ENCODE measurements at places on chromosomes 5 and 9.

- DNase-seq: no peak
Measured at GRCh38 chr5:162217037-162217436, 149.5 kb downstream of the GABRG2 start.

- DNase-seq: no peak
Measured at GRCh38 chr9:87236546-87236945, 261.1 kb upstream of the DAPK1 start.

DNA sequence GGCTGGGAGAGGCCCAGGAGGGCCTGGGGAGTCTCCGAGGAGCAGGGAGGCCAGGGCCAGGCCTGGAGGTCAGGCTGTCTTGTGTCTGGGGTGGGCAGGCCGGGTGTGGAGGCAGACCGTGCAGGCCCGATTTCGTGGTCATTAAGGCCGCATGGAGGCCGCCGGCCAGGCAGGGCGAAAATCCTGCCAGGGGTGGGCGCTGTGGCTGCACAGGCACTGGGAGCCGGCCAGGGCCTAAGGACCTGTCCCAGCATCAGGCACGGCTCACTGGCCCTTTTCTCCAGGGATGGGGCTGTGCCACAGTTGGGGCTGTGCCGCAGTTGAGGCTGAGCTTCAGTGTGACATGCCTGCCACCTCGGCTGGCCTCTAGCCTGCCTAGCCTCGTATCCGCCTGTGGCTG, 35.9 kb downstream of the ASS1 start:
- DNase-seq: no peak

DNA sequence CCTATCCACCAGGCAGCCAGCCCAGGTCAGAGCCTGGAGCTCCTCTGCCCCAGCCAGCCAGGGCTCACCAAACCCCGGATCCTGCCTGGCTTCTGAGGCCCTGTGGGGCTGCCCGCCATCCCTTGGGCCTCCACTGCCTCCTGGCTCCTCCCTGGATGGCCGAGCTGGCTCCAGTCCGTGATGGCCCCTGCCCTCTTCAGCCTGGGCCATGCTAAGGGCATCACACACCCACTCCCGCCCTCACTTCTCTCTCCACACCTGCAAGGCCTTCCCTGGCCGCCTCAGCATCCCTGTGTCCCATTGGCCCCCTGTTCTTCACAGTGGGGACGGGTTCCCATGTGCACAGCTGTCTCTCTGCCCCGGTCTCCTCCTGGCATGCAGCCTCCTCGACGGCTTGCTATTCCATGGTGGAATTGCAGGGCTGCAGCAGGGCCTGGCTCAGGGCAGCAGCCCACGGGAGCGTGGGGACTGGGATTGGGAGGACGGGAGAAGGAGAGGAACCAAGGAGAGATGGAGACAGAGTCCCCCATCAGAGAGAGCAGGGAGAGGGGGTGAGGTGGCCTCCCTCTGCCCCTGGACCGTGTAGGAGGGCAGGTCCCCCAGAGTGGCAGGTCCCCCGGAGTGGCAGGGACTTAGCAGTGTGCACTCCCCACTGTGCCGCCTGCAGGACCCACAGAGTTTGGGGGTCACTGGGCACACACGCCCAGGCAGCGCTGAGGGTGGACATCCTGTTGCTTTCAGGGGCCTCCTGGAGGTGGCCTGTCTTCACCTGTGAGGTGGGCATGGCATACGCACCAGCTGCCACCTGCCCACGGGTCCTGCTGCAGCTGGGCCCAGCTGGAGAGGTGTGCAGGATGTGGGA, 16.7 kb upstream of the RNU6ATAC start:
- DNase-seq: peak; percentile 39

DNA sequence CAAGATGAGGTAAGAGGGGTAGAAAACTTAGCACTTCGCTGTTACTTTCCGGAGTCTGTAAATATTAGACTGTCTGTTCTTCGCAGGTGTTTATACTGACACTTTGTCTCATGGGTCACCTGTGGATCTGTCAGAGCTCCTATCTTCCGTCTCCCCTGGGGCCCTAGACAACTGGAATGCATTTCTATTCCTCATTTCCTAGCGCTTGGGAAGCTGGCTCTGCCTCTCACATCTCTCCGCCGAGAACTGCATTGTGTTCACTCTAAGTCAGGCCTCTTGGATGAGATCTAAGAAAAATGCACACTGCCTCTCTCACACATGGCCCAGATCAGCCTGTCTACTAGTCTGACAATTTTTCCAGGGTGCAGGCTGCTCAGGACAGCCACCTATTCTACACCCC, 39.5 kb downstream of the PCA3 start:
- DNase-seq: no peak

GRCh38 chr9:127776195-127776923, 2.1 kb downstream of the SH2D3C start:
- DNase-seq: peak; percentile 70

DNA sequence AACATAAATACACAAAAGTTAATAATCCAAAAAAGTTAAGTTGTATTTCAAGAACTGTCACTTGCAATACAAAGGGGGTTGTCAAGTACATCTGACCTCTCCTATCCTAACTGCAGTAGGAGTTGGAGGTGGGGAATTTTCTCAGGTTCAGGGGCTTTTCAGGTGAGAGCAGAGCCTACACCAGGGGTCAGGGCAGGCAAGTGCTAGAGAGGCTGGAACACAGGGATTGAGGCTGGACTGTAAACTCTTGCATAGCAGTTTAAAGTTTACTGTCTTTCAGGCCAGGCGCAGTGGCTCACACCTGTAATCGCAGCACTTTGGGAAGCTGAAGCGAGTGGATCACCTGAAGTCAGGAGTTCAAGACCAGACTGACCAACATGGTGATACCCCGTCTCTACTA, 25.4 kb upstream of the RASGRF2 start:
- no peak for DNase-seq

DNA sequence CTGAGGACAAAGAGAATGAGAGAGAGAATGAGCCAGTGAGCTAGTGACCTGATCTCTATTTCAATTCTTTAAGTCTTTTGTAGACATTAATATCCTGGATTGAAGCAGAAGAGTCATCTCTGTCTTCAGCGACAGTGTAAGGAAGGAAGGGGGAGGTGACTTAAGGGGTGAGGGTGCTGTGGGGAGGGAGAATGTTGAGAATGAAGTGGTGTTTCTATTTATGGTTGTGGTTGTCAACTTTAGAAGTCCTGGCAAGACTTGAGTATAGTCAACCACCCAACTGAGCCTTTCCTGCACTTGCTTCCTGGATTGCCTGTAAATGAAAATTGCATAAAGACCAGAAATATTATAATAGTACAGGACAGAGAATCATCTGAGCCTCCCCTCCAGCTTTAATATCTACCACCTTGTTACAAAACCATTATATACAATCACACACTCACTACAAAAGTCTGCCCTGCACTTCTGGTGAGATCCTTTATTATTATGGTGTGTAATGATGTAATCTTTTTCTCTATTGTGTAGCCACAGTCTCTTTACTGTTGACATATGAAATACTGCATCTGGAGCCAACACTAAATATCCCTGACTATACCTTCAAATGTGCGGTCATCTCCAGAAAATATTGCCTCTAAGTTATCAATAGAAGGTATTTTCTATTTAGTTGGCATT, 91.7 kb downstream of the NTRK2 start:
- no peak for DNase-seq

DNA sequence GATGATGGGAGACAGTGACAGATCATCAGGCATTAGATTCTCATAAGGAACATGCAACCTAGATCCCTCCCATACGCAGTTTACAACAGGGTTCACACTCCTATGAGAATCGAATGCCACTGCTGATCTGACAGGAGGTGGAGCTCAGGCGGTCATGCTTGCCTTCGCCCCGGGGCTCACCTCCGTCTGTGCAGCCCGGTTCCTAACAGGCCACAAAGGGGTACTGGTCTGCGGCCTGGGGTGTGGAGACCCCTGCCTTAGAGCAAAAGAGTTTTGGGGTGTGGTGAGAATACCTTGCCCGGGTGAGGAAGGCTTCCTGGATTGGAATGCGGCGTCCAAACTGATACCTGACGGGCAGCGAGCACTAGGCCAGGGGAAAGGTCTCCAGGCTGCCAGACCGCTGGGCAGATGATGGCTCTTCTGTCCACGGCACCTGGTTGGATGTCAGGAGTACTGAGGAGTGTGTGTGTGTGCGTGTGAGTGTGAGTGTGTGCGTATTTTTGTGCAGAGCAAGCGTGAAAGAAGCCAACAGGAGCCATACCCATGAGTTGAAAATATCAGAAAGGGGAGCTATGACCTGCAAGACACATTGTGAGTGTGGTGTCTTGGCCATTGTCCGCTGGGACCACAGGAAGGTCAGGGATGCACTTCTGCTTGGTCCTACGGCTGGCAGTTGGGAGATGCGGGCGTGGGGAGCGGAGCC, 55.4 kb downstream of the ACER2 start:
- DNase-seq: no peak

DNA sequence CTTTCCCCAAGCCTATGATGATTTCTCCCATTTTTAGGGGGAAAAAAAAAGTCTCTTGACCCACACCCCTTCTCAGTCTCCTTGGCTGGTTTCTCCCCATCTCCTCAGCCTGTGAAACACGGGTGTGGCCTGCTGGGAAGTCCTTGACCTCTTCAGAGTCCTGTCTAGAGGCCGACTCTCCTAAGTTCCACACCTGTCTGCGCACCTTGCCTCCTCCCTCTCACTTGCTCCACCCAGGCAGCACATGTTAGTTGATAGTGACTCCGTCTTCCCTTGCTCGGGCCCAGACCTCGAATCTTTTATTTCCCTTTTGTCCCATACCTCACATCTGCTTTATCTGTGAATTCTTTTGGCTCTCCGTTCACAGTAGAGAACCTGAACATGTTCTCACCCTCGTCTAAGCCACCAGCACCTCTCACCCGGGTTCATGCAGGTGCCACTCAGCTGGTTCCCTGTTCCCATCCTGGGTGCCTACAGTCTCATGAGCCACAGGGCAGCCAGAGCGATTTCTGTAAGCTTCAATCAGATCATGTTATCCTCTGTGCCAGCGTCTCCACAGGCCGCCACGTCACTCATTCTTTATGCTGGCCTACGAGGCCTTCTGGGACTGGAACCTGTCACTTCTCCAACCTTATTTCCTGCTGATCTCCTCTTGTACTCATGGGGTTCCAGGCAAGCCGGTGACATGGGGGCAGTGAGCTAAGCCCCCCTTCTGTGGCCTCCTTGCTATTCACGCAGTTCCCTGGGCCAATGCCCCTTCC, 51.7 kb upstream of the LRRTM2 start:
- no peak for DNase-seq

GRCh38 chr5:147445917-147446316, 64.0 kb downstream of the DPYSL3 start:
- no peak for DNase-seq

- no peak for DNase-seq
Measured at GRCh38 chr9:127032256-127032655, 90.2 kb downstream of the ANGPTL2 start.

DNA sequence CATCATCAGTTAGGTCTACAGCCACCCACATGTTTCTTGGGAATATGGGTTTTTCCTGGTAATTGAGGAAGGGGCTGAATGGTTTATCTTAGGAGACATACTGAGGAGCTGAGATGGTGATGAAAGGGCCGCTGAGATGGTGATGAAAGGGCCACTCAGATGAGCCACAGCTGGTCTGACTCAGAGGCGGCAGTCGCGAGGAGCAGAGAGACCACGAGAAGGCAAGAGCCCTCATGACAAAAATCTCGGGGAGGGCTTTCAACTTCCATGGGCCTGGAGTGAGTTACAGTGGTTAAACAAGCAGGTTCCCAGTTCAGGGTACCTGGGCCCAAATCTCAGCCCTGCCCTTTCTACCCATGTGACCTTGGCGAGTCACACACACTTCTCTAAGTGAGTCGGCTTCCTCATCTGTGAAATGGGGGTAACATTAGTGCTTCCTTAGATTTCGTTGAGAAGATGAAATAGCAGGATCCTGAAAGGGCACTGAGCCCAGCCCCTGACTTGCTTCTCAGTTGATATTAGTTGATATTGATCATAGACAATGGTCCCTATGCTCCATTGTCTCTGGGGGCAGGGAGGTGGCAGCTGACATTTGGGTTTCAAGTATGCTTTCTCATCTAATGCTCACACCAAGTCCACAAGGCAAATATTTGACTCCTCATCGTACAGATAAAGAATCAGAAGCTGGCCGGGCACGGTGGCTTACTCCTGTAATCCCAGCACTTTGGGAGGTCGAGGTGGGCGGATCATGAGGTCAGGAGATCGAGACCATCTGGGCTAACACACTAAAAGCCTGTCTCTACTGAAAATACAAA, 169.5 kb downstream of the RGS3 start:
- no peak for DNase-seq

DNA sequence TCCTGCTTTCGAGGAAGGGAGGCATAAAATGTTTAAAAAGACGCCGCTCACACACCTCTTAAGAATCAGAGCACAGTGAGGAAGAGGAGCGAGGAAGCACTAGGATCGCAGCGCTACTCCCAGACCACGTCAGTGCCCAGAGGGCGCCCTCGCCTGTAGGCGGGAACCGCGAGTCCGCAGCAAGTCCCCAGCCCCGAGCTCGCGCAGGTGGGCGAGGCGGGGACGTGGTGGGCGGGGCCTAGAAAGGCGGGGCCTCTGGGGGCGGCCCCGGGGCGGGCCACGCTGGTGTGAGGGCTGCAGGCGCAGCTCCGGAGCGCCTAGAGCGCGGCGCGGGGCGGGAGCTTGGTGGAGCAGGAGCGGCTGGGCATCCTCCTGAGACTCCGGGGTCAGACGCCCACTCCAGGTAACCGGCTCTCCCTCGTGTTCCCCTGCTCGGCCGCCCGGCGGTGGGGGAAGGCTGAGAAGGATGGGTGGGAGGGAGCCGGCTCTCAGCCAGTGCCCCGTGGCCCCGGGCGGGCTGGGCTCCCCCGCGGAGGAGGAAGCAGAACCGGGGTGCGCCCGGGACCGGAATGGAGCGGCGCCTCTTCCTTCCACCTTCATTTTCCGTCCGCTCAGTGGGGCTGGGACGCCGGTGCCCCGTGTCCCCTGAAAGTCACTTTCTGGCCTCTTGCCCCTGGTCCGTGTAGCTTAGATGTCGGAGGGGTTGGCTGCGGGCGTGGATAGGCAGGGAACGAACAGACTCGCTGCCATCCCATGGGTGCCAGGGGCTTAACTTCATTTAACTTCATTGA, at the start of gene GCNT1:
TSS of gene GCNT1 (plus strand) at position 280 of the 791 bp plus-strand sequence. CDS start 43,200 bp downstream, outside the sequence.
- DNase-seq: peak; percentile 93

DNA sequence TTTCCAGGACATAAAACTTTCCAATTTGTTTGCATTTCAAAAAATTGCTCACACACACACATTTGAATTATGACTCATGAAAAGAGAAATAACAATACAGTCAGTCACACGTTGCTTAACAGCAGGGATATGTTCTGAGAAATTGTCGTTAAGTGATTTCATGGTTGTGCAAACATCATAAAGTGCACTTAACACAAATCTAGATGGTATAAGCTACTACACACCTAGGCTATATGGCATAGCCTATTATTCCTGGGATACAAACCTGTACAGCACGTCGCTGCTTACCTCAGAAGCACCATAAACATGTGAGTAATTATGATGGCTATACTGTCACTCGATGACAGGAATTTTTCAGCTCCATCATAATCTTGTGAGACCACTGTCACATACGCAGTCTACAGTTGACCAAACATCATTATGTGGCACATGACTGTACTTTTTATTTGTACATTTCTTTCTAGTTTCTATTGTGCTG, 378.2 kb downstream of the ACTL7B start:
- no peak for DNase-seq

GRCh38 chr5:10701567-10702039, 59.4 kb downstream of the DAP start:
- no peak for DNase-seq

- no peak for DNase-seq
Measured at GRCh38 chr5:132998556-132998955, 27.8 kb downstream of the ZCCHC10 start.

All from right cardiac atrium (tissue), 5 donors.